Substantia nigra (tissue), 51 donors: ENCODE measurements at places on chromosomes 4 and X.

- no peak for DNase-seq
Observed at GRCh38 chr4:167000141-167000852, 234.0 kb downstream of the SPOCK3 start.

- DNase-seq = no peak
Observed at GRCh38 chrX:1657367-1658070, 42.7 kb downstream of the ASMT start.

GRCh38 chrX:115173181-115173580, 16.0 kb upstream of the RBMXL3 start:
- DNase-seq = no peak

GRCh38 chr4:11739992-11740391, 311.3 kb upstream of the HS3ST1 start:
- no peak for DNase-seq

- DNase-seq = no peak
Observed at GRCh38 chr4:150495550-150495949, 86.4 kb upstream of the MAB21L2 start.

- no peak for DNase-seq
Observed at GRCh38 chrX:40260146-40260747, 162.5 kb upstream of the BCOR start.

DNA sequence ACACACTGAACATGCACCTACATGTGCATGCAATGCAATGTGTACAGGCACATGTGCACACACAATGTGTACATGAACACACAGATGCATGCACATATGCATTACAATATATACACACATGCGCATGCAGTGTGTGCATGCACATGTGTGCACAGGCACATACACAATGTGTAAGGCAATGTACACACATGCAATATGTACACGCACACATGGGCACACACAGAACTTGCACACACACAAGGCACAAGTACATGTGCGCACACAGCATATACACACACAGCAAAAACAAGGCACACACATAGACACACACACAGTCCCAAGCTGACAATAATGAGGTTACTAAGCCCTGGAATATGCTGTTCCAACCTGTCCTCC, 76.3 kb downstream of the EVC2 start:
- DNase-seq = no peak

DNA sequence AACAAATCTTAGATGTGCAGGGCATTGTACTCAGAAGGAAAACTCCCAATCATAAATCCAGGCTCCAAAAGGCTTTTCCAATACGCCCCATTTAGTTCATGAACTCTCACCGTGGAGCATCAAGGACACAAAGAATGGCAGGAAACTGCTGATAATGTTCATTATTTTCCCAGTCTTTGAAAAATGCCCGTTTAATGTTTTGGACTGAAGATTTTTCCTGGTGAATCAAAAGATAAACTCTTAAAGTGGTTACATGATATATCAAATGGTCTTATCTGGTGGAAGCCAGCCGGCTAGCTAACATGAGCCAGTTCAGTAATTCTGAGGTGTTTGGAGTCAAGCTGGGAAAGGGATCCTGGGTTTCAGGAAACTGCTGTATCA, 62.1 kb upstream of the AP1S2 start:
- no peak for DNase-seq

DNA sequence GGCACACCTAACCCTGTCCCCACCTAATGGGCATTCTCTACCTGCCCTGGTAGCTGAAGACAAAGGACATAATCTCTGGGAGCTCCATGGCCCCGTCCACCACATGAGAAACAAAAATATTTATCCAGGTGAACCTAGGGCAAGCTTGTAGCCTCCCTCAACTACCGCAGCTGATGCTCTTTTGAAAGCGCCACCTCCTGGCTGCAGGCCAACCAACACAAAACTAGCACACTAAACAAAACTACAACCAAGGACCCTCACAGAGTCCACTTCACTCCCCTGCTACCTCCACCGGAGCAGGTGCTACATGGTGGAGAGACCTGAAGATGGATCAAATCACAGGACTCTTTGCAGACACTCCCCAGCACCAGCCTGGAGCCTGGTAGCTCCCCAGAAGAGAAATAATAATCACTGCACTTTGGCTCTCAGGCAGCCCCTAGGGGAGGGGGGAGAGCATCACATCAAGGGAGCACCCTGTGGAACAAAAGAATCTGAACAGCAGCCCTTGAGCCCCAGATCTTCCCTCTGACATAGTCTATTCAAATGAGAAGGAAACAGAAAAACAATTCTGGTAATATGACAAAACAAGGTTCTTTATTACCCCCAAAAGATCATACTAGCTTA, 111.3 kb upstream of the ATP8A1 start:
- DNase-seq = no peak

DNA sequence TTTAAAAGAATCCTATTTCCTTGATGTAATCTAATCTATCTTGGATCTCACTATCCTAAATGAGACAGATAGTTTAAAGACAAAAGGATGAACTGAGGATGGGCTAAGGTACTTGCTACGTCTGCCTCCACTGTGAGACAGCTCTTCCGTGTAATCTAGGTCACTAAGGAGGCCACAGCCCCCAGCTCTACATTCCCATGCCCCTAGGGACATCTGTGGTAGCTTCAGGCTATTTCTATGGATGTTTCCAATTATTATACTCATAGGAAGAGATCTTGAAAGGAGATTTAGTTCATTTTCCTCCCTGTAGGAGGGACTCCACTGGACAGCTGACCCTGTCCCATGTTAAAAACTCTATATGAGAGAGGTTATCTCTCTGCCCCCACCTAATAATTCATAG, 140.8 kb upstream of the TRPC5 start:
- no peak for DNase-seq

DNA sequence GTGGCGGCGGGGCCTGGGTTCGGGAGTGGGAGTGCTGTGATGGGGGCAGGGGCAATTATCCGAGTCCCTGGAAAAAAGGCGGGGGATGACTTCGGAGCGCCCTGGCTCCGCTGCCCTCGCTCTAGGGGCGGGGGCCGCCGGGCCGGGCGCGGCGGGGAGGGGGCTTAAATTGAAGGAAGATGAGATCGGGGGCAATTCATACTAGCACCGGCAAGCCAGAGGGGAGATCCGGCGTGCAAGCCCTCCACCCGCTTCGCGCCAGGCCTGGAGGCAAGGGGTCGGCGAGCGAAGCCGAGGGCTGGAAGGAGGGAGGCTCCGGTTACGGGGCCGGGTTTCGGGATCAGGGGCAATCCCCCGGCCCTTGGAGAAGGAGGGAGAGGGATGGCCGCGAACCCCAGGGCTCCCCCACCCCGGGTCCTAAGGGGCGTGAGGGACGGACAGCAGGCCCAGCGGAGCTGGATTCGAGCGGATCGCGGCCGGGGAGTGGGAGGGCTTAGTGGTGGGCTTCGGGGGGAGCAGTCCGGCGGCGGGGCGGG, 1.2 kb downstream of the BCORL1 start:
- DNase-seq = no peak

GRCh38 chrX:40081679-40082068, 16.1 kb downstream of the BCOR start:
- DNase-seq = no peak

- no peak for DNase-seq
Observed at GRCh38 chrX:104566681-104567501, 892 bp downstream of the IL1RAPL2 start.

DNA sequence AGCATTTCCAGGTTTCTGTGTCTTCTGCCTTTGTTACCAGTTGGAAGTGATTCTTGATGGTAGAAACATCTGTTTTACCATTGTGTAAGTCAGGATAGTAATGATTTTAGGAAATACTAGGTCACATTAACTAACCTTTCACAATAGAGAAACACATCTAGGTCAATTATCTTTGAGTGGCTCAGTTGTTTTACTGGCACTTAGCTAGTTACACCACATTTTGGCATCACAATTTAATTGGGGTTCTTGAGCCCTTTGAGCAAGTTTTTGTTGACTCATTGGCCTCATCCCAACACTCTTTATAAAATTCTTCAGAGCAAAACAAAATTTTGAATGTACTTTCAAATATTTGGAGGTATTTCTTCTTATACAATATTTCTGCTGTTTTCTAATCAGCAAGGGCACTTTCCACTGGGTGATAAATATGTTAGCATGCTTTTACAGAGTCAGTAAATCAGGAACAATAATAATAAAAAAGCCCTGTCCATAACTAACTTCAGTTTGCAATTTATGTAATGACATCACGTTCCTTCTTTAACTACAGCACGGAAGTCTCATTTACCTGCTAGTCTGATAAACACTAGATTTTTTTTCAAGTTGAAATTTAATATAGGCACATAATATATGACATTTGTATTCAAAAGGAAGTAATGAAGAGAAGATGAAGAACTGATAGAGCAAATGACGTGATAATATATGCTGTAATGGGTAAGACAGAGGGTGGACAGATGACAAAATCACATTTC, 64.8 kb upstream of the GK2 start:
- DNase-seq = no peak

DNA sequence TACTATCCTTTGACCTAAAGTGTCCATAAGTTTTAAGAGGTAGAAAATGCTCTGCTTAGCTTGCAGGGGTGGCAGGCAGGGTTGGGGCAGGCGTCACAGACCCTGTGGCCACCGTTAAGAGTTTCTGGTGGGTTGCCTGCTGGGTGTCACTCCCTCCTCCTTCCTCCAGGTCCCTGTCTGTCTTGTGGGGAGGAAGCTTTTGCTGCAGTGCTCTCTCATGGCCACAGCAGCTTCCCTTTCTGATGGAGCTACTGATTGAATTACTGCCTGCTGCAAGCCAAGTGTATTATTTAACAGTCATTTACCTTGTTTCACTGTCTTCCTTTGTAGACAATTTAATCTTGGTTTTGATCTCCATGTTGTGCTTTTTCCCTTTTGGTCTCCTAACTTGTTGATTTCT, 384.6 kb downstream of the IDS start:
- DNase-seq = no peak

DNA sequence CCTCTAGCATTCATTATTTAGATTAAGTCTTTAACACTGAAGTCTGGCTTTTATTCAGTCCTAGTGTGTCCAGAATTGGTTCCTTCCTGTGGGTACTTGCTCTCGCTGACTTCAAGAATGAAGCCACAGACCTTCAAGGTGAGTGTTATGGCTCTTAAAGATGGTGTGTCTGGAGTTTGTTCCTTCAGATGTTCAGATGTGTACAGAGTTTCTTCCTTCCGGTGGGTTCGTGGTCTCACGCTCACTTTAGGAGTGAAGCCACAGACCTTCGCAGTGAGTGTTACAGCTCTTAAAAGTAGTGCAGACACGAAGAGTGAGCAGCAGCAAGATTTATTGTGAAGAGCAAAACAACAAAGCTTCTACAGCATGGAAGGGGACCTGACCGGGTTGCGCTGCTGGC, 860.6 kb downstream of the STIM2 start:
- DNase-seq = no peak

DNA sequence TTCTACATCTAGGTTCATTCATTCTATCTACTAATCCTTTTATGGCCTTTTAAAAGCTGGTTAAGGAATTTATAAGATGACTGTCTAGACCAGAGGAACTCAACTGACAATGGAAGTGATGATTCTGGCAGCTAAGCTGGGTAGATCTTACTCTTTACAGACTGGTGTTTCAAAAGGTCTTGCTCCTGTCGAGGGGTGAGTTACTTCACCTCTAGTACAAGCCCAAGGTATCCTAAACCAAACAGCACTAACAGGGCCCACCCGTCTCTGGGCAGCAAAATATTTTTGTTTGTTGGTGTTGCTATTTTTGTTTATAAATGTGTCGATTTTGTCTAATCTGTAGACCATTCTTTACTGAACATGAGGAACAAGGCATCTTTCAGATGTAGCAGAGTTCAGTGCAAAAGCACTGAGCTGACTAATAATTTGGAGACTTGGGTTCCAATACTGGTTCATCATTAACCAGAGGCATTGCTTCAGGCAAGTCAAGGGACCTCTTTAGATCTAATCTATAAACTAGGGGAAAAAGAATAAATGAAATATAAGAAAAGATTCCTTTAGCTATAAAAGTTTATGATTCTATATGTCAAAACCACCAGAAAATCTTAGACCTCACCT, 90.3 kb upstream of the FRG1 start:
- DNase-seq = no peak

DNA sequence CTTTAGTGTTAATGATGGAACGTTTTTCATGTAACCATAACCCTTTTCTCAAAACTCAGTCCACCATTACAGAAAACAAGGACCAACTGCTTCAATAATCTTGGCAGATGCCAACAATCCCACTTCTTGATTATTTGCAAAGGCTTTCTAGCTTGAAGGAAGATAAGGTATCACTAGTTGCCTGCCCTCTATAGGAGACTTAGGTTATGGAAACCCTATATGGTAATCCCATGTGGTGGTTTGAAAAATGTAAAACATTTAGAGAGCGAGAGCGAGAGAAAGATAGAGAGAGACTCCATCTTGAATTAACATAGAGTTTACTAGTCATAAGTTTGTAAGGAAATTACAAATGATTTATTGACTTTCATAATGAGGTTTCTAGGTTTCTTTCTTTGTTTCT, 1627.5 kb upstream of the TENM3 start:
- DNase-seq = no peak

GRCh38 chr4:36343501-36344175, 62.2 kb downstream of the DTHD1 start:
- no peak for DNase-seq

DNA sequence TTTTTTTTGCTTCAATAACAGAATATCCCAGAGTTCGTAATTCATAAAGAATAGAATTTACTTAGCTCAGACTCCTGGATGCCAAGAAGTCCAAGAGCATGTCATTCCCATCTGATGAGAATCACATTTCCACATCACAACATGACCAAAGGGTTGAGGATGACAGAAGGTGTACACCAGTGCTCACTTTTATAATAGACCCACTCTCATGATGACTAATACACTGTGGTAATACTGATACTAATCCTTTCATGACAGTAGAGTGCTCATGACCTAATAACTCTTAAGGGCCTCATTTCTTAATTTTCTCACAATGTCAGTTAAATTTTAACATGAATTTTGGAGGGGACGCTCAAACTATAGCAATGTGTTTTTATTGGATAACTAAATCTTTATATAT, 69.2 kb downstream of the ZNF732 start:
- DNase-seq = no peak

DNA sequence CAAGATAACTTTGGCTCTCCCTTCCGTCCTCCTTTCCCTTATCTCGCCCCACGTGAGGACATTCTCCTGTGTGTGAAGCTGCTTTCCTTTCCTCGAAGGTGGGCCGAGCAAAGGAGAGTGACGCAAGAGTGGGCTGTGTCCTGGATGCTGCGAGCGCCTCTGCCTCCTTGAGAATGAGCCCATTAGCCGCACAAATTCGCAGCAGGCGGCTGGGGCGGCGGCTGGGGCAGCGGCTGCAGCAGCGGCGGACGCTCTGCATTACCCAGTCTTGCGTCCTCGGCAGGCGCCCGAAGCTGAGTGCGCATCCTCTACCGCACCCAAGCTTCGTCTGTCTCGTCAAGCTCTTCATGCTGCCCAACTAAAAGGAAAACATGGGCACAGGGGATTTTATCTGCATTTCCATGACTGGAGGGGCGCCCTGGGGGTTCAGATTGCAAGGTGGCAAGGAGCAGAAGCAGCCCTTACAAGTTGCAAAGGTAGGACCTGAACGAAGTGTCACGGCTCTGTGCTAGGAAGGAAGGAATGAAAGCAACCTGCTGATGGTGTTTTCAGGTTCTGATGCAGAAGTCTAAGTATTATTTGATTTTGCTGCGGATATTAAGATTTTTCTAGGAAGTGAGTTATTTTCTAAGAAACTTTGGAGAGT, at the start of gene SYNPO2:
TSS of gene SYNPO2 (plus strand) at position 189 of the 646 bp plus-strand sequence. CDS start at position 372, 183 bp downstream.
- DNase-seq = peak; percentile 58
